Coronary artery (tissue), 2 donors: ENCODE measurements at places on chromosomes 4 and X.

DNA sequence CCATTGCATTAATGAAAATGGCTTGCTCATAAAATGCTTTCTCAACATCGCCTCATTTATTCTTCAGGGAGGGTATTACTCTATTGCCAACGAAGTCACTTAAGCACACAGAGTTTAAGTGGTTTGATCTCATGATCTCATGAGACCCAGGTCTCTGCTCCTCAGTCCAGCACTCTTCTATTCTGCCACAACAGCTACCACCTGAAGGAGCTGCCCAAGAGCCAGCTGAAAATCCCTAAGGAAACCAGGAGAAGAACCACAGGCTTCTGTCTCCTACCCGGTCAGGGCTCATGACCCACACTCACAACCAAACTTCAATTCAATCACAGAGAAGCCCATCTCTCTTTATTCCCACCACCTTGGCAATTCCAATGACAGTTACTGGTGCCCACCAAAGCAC, 85.5 kb upstream of the GPM6B start:
- DNase-seq = no peak

- DNase-seq = no peak
These were observed 202.5 kb upstream of the KLF8 start for GRCh38 chrX:56029691-56030090.

- DNase-seq = no peak
These were observed 30.9 kb downstream of the FAM9B start for GRCh38 chrX:9003041-9003440.

DNA sequence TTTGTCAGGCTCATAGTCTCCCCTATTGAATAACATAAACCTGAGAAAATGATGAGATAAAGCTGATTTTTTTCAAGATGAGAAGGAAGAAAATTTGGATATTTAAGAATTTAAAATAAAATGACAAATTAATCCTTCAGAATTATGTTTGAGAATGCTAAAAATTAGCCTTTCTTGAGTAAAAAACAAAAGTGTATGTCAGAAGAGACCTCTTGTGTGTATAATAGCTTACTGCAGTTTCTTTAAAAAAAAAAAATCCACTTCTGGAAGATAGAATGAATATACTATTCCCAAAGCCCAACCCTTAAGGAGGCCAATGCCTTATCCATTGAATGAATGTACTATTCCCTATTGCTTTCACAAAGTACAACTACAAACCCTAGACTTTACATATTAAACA, 281.8 kb downstream of the RAPGEF2 start:
- DNase-seq = no peak

DNA sequence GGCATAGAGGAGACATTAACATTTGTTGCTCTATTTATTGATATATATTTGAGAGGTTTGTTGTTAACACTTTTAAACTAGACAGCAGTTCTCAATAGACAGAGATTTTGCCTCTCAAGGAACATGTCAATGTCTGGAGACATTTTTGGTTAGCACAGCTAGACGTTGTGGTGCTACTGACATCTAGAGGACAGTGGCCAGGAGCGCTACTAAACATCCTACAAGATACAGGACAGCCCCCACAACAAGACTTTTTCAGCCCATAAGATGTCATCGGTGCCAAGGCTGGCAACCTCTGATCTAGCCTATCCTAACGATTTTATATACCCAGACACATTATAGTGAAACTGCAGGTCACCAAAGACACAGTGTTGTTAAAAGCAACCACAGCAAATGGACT, 18.4 kb upstream of the CTSO start:
- DNase-seq = no peak

DNA sequence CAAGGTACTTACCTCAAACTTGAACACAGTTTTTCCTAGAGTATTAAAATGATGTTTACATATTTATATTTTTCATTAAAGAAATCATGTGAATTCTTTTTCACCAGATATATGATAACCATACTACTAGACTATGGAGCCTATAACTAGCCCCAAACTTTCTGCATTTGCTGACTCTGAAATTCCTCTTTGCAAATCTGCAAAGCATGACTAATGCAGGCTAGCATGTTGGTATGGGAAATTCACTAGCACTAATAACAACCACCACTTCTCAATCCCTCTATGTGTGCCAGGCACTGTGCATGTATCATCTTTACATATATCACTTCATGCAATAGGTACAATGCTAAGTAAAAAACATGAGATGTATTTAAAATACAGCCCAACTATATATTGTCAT, 51.1 kb downstream of the SLC10A7 start:
- no peak for DNase-seq

DNA sequence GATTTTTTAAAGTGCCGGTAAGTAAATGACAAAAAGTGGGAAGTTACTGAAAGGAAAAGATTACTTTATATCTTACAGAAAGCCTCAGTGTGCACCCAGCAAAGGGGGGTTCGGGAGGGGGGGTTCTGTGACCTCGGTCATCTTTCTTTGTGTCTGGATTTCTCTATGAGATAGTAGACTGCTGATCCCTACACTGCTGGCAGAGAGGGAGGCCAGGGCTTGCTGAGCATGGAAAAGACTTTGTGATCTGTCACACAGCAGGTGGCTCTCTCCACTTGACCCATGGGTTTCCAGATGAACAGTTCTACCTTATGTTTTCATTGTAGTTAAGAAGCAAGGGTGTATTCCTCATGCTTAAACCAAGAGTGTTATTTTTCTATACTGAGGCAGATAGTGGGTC, 475.6 kb downstream of the PCDH10 start:
- no peak for DNase-seq

GRCh38 chr4:125849869-125850268, 535.1 kb downstream of the FAT4 start:
- no peak for DNase-seq

GRCh38 chrX:69149466-69150280, 15.6 kb downstream of the PJA1 start:
- DNase-seq = peak; percentile 40

DNA sequence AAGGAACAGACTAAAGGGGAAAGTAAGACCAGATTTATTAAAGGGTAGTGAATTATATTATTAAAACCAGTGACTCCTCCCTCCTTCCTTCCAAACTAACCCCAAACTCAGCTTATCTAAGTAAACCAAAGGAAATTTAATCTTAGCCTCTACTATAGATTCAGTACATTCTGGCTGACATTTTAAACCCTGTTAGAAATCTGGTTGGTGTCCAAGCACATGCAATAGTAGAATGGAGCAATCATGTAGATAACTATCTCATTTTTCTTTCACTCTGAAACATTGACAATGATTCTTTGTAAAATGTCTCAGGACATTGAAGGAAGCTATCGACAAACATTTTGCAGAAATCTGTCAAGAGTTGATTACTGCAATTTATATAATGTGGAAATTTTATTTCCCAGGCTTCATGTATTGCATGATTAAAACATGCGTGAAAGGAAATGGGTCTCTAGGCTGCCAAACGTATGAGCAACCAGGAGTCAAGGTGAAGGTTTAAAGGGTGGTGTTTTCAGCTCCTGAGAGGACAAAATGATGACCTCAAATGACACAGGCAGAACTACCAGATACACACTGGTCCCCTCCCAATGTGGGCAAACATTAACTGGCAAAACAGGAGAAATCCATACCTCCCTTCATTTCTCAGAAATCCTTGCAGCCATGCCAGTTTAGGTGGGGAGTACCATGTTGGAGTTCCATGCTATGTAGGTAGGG, 58.2 kb upstream of the RBM47 start:
- no peak for DNase-seq

DNA sequence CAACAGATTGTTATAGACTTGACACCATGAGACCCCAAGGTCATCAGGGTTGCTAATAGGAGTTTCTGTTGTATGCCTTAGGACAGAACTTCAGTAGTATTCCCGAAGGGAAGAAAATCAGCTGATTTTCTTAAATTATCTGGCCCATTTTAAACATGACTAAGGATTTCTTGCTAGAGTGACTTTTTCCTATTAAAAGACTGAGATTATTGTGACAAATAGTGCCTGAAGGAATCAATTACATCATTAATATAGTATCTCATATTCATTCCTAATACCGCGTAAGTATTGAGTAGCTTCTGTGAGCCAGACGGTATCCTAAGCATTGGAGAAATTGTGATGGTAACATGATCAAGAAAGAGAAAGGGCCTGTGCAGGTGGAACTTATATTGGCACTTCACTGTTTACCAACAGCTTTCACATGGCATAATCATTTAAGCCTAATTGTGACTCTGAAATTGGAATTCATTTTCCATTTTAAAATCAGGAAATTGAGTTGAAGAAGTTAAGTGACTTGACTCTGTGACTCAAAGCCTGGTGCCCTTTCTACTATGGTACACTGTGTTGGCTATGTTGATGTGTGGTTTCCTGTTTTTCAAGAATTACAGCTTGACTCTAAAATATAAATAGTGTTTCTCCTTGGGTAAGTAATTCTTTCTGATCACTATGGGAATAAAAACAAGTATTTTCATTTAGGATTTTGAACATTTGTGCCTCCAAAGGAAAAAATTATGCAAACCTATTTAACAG, 4.1 kb downstream of the AFF1 start:
- DNase-seq = no peak

DNA sequence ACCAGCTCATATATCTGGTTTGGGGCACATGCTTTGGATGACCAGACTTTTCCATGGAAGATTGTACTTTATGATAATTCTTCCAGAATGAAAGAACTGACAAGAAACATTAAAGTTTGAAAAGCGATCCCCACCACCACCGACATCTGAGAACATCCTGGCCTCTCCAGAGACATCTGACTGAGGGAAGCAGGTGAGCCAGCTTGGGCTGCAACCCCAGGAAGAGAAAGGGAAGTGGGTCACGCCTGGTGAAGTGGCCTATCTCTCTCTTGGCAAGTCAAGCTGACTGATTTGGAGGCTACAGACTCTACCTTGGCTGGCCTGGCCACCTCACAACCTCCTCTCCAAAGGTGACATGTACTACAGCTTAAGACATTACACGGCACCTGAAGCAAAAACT, 20.7 kb downstream of the PARM1 start:
- DNase-seq = no peak

DNA sequence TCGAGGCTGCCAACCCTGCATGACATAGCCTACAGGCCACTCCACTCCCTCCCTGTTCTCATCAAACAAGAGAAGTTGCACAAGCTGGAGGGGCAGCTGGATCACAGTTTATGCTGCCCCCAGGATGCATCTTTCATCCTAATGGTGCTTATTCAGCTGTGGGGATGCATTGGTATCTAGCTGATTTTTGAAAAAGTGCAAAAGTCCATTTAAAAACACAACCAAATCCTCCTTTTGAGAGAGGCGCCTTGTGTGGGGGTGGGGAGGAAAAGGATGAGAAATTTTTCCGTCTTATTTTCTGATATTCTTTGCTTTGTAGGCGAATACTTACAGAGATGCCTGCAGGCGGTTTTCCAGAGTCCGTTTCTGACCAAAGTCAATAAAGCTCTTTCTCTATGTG, 276.4 kb upstream of the BOD1L1 start:
- DNase-seq = no peak

- DNase-seq = no peak
These were observed 9.4 kb upstream of the RPGR start for GRCh38 chrX:38336538-38337240.

- DNase-seq = no peak
These were observed 92.5 kb downstream of the FAM13A start for GRCh38 chr4:88964450-88964849.

GRCh38 chr4:156512622-156513021, 459.0 kb downstream of the PDGFC start:
- no peak for DNase-seq

DNA sequence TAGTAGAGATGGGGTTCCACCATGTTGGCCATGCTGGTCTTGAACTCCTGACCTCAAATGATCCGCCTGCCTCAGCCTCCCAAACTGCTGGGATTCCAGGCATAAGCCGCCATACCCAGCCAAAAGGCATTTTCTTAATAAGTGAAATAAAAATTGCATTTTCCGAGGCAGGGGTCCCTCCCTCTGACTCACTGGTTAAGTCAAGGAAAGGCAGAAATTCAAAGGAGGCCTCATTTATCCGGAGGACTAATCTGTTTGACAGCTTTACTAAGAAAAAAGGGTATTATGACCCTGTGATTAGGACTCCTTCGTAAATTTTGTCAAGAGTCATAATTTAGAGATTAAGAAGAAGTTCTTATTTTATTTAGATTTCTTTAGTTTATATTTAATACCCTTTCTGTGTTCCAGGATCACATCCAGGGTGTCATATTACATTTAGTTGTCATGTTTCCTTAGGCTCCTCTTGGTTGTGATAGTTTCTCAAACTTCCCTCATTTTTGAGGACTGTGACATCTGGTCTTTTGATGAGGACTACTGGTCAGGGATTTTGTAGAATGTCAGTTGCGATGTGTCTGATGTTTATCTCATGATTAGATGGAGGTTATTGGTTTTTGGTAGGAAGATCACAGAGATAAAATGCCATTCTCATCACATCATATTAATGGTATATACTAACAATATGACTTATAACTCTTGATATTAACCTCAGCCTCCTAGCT, 753.7 kb upstream of the AMOT start:
- DNase-seq = no peak

DNA sequence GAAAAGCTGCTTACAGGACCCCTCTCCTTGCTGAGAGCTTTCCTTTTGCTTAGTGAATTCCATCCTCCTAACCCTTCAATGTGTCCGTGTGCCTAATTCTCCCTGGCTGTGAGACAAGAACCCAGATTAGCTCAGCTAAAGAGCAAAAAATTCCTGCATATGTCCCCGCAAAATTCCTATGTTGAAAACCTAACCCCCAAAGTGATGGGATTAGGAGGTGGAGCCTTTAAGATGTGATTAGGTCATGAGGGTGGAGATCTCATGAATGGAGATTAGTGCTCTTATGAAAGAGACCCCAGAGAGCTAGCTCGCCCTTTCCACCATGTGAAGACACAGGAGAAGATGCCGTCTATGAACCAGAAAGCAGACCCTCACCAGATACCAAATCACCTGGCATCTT, 503.0 kb upstream of the DIAPH2 start:
- DNase-seq = no peak

- DNase-seq = no peak
These were observed 72.9 kb downstream of the AMMECR1 start for GRCh38 chrX:110245011-110245410.

DNA sequence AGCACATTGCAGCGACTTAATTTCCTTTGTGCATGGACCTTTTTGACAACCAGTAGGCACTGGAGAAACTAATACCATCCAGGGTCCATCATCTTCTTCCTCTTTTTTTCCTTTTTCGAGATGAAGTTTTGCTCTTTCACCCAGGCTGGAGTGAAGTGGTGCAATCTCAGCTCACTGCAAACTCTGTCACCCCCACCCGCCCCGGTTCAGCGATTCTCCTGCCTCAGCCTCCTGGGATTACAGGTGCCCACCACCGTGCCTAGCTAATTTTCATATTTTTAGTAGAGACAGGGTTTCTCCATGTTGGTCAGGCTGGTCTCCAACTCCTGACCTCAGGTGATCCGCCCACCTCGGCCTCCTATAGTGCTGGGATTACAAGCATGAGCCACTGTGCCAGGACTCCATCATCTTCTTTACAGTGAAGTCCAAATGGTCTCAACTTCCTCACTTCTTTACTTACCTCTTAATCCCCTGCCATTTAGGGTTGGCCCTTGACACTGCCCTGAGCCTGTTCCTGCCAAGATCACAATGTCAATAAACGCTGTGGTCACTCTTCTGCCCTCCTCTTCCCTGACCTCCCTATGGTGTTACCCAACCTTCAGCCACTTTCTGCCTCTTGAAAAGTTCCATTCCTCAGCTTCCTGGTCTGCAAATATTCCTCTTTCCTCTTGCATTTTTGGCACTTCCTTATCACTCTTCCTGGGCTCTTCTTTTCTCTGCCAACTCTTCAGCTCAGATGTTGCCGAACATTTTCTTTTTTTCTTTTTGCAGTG, 119.8 kb upstream of the SLC34A2 start:
- no peak for DNase-seq

GRCh38 chrX:6384921-6385320, 150.0 kb downstream of the VCX3A start:
- DNase-seq = no peak
